ENCODE measurements at places on chromosomes 1 and 21.

DNA sequence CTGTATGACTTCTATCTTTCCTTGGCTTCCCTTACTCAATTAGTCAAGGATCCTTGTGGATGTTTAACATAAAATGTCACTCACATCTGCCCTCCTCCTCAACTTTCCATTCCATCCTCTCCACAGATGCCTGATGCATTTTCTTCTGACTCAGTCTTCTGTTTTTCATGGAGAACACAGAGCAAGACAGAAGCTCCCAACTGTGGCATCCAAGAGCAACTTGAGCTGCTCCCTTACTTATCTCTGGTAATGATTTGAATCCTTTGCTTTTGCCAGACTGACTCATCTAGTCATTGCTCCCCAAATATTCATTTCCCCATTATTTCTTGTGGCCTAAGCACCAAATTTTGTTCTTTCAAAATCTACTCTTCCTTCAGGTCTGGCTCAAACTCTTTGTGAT is 120.6 kb downstream of the LYPLAL1 start:
- no peak overlapping the region for H3K27ac ChIP-seq
- H3K4me3 ChIP-seq, result no peak overlapping the region
- no peaks in the 10 kb centered on the region for H3K27me3 ChIP-seq
- H3K36me3 ChIP-seq, result no peaks in the 10 kb centered on the region
- no peak for DNase-seq

DNA sequence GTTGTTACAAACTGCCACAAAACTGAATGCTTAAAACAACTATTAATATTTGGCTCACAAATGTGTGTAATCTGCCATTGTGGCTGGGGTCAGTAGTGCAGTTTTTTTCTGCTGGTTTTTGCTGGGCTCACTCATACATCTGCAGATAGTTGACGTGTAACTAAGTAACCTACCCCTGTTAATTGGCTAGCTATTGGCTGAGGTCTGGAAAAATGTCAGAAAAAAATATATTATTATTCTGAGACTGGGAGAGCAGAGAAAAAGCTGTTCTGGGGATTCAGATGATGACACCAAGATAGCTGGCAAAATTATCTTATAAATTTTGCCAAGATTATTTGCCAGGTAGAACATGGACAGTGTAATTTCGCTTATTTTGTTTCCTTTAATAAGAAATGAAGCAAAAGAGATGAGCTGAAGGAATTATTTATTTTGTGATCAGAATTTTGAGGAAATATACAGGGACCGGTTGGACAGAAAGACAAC is 616.1 kb upstream of the ADAMTS5 start:
- no peak overlapping the region for H3K4me3 ChIP-seq
- no peaks in the 10 kb centered on the region for H3K27me3 ChIP-seq
- no peaks in the 10 kb centered on the region for H3K36me3 ChIP-seq
- H3K27ac ChIP-seq, result no peak overlapping the region

DNA sequence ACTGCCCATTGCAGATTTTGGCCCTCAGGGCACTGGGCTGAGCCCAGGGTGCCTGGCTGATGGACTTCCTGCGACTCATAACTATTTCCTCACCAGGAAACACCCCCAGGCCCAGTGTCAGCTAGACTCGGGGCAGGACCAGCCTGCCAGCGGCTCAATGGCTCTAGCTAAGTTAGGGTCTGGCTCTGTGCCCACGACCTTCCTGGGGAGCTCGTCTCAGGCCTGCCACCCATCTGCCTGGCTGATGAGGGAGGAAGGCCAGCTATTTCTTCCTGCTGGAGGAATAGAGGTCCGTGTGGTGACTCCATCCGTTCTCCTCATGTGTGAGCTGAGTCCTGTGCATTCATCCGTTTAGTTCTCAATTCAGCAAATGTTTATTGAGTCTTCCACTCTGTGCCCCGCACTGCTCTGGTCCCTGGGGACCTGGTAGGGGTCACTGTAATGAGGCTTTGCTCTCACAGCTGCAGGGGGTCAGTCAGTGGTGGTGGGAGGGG is 44.5 kb downstream of the KIRREL1 start:
- DNase-seq, result no peak
- no peak overlapping the region for H3K4me3 ChIP-seq
- no peaks in the 10 kb centered on the region for H3K36me3 ChIP-seq
- H3K27ac ChIP-seq, result no peak overlapping the region
- no peaks in the 10 kb centered on the region for H3K27me3 ChIP-seq

DNA sequence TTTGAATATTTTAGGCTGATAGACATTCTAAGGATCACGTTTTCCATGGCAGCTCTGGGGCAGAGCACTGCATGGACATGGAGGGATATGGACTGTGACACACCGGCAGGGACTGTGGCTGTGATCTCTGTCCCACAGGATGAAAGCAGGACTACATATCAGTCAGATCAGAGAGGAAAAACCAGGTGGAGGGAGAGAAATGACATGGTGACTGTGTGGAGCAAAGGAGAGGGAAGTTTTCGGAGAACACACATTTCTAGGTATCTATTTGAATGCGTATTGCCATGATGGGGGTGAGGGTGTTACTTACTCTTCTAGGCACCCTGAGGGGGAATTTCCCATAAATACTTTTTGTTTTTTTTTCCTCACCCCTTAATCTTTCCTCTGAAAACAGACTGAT is 3.2 kb upstream of the CD1C start:
- no peaks in the 10 kb centered on the region for H3K36me3 ChIP-seq
- H3K27me3 ChIP-seq, result no peaks in the 10 kb centered on the region
- no peak for DNase-seq

GRCh38 chr21:45029948-45030681 is 44.3 kb upstream of the ADARB1 start:
- peaks cover 16% of the 10 kb centered on the region for H3K4me1 ChIP-seq
- H3K36me3 ChIP-seq, result no peaks in the 10 kb centered on the region
- H3K4me3 ChIP-seq, result no peak overlapping the region

GRCh38 chr1:200038981-200039848 is 11.7 kb downstream of the NR5A2 start:
- DNase-seq, result peak; percentile 59
- H3K36me3 ChIP-seq, result no peaks in the 10 kb centered on the region
- H3K4me1 ChIP-seq, result peaks cover 11% of the 10 kb centered on the region
- peak overlapping the region; percentile 52 for H3K4me3 ChIP-seq

- no peaks in the 10 kb centered on the region for H3K27me3 ChIP-seq
- H3K36me3 ChIP-seq, result no peaks in the 10 kb centered on the region
- H3K4me3 ChIP-seq, result no peak overlapping the region
- DNase-seq, result no peak
- H3K4me1 ChIP-seq, result no peaks in the 10 kb centered on the region
Observed at GRCh38 chr1:180754453-180754852, 122.6 kb downstream of the XPR1 start.

GRCh38 chr1:9278116-9278515 is 14.6 kb upstream of the SPSB1 start:
- H3K36me3 ChIP-seq, result no peaks in the 10 kb centered on the region
- no peak overlapping the region for H3K27ac ChIP-seq
- no peaks in the 10 kb centered on the region for H3K4me1 ChIP-seq
- no peaks in the 10 kb centered on the region for H3K27me3 ChIP-seq

GRCh38 chr1:39896909-39897685 is 4.6 kb downstream of the MYCL start:
- H3K36me3 ChIP-seq, result no peaks in the 10 kb centered on the region
- H3K27me3 ChIP-seq, result no peaks in the 10 kb centered on the region
- DNase-seq, result peak; percentile 78

DNA sequence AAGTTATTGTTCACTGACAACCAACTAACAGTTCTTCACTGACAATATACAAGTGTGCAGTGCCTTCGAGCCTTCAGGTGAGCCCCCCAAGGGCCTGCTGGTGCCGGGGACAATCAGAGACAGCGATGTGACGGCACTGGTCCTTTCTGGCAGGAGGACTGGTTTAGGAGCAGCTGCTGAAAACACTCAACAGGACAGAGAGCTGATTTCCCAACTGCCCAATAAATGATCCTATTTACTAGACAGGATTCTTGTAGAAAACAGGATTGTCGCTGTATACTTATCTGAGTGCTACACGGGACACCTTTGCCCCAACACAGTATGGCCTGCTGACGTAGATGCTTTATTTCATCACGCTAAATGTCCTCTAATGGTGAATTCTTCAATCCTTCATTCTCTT is 65.4 kb downstream of the TP53BP2 start:
- H3K4me3 ChIP-seq, result no peak overlapping the region
- H3K4me1 ChIP-seq, result no peaks in the 10 kb centered on the region
- H3K27me3 ChIP-seq, result no peaks in the 10 kb centered on the region

GRCh38 chr1:200681231-200681630 is 11.5 kb upstream of the DDX59 start:
- no peak for DNase-seq
- H3K4me1 ChIP-seq, result no peaks in the 10 kb centered on the region
- H3K27me3 ChIP-seq, result no peaks in the 10 kb centered on the region
- no peak overlapping the region for H3K4me3 ChIP-seq

DNA sequence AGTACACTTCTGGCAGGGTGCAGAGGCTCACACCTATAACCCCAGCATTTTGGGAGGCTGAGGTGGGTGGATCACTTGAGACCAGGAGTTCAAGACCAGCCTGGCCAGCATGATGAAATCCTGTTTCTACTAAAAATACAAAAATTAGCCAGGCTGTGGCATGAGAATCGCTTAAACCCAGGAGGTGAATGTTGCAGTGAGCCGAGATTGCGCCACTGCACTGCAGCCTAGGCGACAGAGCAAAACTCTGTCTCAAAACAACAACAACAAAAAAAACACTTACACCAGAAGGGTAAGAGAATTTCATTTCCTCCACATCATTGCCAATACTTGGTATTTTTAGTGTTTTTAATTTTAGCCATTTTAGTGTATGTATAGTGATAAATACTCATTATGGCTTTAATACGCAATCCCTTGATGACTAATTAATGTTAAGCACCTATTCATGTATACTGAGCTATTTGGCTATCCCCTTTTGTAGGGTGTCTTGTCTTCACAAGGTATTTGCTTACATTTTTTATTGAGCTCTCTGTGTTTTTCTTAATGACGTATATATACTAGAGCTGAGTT is 77.1 kb upstream of the TNR start:
- H3K36me3 ChIP-seq, result no peaks in the 10 kb centered on the region
- no peak overlapping the region for H3K4me3 ChIP-seq
- no peak overlapping the region for H3K27ac ChIP-seq
- no peaks in the 10 kb centered on the region for H3K27me3 ChIP-seq
- no peaks in the 10 kb centered on the region for H3K4me1 ChIP-seq

DNA sequence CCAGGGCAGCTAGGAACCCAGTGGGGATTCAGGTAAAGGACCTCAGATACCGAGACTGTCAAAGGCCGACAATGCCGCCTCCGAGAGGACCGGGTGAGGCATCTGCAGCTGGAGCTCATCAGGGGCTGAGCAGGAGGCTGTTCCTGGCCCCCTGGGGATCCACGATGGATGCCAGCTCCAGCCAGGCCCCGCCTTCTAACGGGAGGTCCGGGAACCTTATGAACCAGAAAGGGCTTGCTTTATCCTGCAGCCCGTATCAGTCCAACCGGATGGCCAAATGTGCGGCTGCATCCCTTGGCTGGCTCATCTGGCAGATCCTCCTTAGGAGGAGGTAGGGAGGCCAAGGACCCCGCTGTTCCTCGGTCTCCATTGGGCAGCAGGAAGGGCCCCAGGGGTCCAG is 32.0 kb downstream of the SLC45A1 start:
- peaks cover 14% of the 10 kb centered on the region for H3K4me1 ChIP-seq
- H3K27ac ChIP-seq, result no peak overlapping the region
- H3K27me3 ChIP-seq, result no peaks in the 10 kb centered on the region
- no peak for DNase-seq
- H3K36me3 ChIP-seq, result peaks cover 2% of the 10 kb centered on the region

GRCh38 chr21:37041706-37042271 is 31.1 kb downstream of the PIGP start:
- no peaks in the 10 kb centered on the region for H3K4me1 ChIP-seq
- H3K36me3 ChIP-seq, result no peaks in the 10 kb centered on the region
- no peak overlapping the region for H3K4me3 ChIP-seq
- H3K27me3 ChIP-seq, result no peaks in the 10 kb centered on the region

- DNase-seq, result no peak
- H3K27ac ChIP-seq, result no peak overlapping the region
- no peaks in the 10 kb centered on the region for H3K36me3 ChIP-seq
- no peaks in the 10 kb centered on the region for H3K27me3 ChIP-seq
- no peak overlapping the region for H3K4me3 ChIP-seq
Observed at GRCh38 chr21:18104802-18105201, 139.8 kb upstream of the CHODL start.

DNA sequence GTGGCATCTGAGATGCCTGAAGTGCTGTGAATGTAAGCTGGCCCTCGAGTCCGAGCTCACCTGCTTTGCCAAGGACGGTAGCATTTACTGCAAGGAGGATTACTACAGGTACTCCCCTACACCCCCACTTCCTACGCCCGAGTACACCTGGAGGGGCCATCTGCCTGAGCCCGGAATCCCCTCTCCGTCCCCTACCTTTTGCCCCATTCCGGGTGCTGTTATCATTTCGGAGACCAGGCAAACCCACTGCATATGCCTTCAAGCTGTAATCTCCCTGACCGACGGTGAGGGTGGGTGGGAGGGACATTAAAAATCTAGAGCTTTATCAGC is 2.9 kb downstream of the LHX9 start:
- no peak for DNase-seq
- peaks cover 70% of the 10 kb centered on the region for H3K27me3 ChIP-seq
- H3K36me3 ChIP-seq, result no peaks in the 10 kb centered on the region
- H3K4me3 ChIP-seq, result no peak overlapping the region
- H3K27ac ChIP-seq, result no peak overlapping the region

- peaks cover 8% of the 10 kb centered on the region for H3K4me1 ChIP-seq
- no peaks in the 10 kb centered on the region for H3K36me3 ChIP-seq
- DNase-seq, result no peak
- H3K4me3 ChIP-seq, result no peak overlapping the region
- H3K27ac ChIP-seq, result no peak overlapping the region
- no peaks in the 10 kb centered on the region for H3K27me3 ChIP-seq
Observed at GRCh38 chr21:41547111-41547510, 39.2 kb upstream of the TMPRSS2 start.

DNA sequence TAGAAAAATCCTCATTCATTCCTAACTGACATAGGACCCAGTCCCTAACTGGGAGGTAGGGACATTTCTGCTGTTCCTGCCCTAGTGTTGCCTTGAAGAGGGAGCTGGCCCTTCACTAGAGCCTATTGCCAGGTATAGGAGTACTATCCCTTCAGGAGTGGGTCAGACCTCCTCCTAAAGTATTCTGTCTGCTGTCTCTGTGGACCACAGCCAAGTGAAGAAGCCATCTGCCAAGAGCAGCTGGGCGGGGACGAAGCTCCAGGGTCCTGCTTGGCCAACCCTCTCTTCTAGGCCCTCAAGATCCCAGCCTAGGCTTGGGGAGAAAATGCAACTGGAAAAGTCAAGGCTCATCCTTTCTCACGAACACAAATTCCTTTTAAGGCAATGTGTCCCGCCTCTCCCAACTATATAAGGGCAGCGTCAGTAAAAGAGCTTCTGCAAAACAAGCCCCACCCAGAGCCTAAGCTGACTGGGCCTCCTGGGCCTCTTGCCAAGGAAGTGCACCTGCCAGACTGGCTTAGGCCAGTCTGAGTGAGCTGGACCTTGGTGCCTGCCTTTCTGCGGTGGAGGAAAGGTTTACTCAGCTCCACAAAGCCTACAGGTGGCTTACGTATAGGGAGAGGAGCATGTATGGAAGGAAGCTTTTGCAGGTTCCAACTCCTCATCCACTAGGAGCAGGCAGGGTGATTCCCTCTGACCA is 638 bp upstream of the TUFT1 start:
- H3K4me1 ChIP-seq, result peaks cover 4% of the 10 kb centered on the region
- peak overlapping the region; percentile 18 for H3K4me3 ChIP-seq
- peak; percentile 80 for DNase-seq
- peak overlapping the region; percentile 98 for H3K27ac ChIP-seq

- DNase-seq, result no peak
- no peaks in the 10 kb centered on the region for H3K27me3 ChIP-seq
- no peaks in the 10 kb centered on the region for H3K36me3 ChIP-seq
- H3K4me1 ChIP-seq, result no peaks in the 10 kb centered on the region
- no peak overlapping the region for H3K4me3 ChIP-seq
- H3K27ac ChIP-seq, result no peak overlapping the region
Observed at GRCh38 chr1:24694380-24694843, 50.8 kb upstream of the CLIC4 start.

Data from kidney (tissue), 22 donors.